ENCODE measurements at places on chromosomes 7 and 10.

DNA sequence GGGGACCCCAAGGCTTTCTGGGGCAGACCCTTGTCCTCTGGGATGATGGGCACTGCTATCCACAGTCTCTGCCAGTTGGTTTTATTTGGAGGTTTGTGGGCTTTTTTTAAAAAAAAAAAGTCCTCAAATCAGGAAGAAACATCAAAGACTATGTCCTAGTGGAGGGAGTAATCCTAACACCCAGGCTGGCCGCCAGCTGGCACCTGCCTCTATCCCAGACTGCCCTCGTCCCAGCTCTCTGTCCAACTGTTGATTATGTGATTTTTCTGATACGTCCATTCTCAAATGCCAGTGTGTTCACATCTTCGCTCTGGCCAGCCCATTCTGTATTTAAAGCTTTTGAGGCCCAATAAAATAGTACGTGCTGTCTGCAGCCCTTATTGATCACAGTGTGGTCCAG is 61.0 kb upstream of the LRRC4 start:
- DNase-seq, result no peak

DNA sequence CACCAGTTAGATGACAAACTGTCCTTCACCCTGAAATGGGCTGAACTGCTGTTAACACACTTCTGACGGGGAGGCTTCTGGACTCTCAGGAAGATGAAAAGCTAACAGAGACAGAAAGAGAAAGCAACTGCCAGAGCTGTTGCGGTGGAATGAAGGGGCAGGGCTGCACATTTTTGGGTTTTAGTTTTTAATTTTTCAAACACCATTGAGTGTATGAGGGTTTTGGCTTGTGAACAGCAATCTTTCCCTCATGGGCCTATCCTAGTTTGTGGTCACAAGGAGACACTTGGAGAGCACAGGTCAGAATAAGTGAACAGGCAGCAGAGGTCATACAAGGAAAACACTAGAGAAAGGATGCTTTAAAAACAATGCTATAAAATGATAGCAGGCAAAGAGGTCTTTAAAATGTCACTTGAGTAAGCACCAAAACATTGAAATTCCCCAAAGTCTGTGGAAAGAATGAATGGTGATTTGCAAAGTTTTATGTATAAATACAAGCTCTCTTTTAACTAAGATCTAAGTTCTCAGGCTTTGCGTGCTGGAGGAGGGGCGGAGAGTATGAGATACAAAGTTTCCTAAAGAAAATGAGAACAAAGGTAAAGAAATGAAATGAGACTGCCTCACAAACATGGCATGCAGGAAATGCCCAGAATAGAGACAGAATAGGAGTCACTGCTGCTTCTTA is 101.4 kb upstream of the GLI3 start:
- no peak for DNase-seq

DNA sequence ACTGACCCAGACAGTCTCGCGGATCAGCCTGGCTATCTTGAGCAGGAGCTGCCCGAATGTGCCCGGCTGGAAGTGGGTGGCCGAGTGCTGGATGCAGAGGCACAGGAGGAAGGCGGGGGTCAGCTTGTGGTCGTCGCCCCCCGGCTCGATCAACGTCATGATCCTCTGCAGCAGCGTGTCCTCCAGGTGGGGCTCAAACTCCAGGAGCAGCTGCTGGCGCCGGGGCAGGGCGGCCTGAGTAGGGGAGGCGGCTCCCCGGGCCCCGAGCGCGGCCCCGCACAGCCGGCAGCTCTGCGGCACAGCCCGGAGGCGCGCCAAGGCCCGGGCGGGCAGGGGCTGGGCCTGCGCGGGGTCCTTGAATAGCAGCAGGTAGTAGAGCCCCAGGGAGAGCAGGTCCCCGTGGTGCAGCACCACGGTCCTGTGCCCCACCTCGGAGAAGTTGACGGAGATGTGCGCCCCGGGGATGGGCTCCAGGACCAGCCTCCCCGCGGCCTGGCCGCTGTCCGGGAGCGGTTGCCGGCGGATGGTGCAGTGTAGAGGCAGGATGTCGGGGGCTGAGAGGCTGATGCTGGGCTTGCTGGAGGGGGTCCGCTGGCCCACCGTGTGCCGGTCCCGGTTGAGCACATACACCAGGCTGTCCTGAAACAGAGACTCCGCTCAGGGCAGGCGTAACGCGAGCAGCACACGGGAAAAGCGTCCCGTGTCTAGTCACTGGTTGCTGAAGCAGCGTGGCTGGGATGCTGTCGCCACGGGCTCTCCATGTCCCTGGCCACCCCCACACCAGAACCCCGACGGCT is 27.0 kb downstream of the PAPOLB start:
- DNase-seq, result no peak

- DNase-seq, result no peak
Measured at GRCh38 chr7:132643302-132643701, 67.0 kb upstream of the PLXNA4 start.

- DNase-seq, result no peak
Measured at GRCh38 chr7:7512861-7513597, 22.6 kb downstream of the COL28A1 start.

DNA sequence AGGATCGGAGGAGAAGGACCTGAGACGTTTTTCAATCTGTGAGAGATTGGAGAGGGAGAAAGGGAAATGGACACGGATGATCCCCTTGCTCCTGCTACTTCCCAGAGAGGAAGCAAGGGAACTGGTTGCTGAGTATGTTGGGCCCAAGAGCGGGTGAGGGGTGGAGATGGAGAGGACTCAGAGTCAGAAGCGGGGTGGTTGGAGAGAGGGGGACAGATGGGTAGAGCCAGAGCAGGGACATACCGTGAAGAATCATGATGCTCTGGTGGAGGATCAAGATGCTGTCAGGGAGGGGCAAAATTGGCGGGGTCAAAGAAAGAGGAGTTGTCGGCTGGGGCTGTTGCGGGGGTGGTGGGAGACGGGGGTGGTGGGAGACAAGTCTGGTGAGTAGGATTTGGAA is 2.4 kb upstream of the CHST3 start:
- no peak for DNase-seq

DNA sequence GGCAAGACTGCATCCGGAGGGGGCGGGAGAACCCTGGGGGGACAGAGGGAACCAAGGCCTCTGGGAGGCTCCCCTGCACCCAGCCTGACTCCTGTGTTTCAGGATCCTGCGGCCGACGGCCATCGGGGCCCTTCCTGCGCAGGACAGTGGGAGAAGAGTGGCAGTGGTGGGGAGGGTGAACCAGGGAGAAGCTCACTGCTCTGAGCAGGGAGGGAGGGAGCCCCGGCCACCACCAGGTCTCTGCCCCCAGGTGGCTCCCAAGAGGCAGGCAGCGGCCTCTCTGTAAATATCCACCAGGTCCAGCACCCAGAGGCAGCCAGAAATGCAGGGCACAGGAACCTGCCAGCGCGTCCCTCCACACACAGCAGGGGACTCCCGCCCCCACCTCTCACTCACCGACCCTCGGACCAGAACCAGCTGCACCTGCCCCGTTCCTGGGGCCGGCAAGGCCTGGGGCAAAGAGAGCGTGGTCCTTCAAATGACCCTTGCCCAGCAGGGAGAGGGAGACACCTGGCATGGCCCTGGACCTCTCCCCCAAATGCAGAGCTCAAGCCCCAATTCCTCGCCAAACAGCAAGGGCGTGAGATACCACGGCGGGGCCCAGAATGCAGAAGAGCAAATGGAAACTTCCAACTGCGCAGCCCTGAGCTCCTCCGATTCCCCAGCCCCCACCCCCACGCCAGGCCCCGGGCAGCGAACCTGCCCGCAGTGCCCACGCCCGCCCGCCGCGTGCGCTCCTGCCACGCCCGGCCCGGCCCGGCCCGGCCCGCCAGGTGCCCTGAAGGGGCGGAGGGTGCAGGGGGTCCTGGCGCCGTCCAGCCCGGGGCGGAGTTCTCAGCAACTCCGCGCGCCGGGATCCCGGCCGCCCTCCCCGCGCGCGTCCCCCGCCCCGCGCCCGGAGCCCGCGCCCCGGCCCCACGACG is 805 bp downstream of the RASGEF1A start:
- DNase-seq, result no peak

DNA sequence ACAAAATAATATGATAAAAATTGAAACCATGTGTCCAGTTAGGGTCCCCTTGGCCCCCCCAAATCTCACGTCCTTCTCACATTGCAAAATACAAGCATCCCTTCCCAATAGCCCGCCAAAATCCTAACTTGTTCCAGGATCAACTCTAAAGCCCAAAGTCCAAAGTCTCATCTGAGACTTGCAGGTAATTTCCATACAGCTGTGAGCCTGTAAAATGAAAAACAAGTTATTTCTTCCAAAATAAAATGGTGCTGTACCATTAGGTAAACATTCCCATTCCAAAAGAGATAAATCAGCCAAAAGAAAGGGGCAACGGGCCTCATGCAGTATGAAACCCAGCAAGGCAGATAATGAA is 51.0 kb upstream of the COBL start:
- no peak for DNase-seq

- DNase-seq, result peak; percentile 7
Measured at GRCh38 chr7:102451371-102452054, 13.2 kb downstream of the ALKBH4 start.

DNA sequence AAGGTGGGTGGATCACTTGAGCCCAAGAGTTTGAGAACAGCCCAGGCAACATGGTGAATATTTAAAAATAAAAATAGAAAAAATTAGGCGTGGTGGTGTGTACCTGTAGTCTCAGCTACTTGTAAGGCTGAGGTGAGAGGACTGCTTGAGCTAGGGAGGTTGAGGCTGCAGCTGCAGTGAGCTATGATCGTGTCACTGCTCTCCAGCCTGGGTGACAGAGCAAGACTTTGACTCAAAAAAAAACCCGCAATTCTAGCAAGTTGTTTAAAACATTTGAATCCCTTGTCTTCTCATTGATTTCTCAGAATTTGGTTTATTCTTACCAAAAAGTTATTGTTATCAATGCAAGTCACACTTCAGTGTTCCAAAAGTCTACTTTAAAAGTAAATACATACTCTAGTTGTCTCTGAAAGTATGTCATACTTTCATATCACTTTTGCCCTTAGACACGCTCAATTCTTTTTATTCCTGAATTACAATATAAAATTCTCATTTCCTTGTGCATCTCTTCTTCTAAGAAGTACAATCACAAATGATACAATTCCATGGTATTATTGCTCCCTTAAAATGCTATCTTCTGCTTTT is 6.3 kb downstream of the EPC1 start:
- DNase-seq, result no peak

- no peak for DNase-seq
Measured at GRCh38 chr10:118161461-118162246, 114.9 kb upstream of the RAB11FIP2 start.

GRCh38 chr10:111725050-111725449 is 458.5 kb downstream of the GPAM start:
- no peak for DNase-seq

- no peak for DNase-seq
Measured at GRCh38 chr7:20021831-20022230, 195.4 kb downstream of the MACC1 start.

DNA sequence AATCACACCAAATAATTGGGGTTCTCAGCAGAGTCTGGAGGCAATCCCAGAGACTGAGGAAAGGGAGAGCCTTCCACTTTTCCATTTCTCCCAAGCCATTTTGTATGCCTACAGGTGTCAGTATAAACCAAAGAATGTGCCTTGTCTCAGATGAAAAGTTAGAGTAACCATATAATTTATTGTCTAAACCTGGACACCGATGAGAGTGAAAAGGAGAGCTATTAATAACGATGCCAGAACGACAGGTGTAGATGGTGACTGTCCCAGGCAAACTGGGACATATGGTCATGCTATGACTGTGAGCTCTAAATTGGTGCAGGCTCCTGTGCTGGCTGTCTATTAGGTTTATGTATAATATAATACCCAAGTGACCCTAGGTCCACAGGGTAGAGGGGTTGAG is 219.6 kb downstream of the ARHGAP12 start:
- DNase-seq, result no peak

- no peak for DNase-seq
Measured at GRCh38 chr7:112014347-112014746, 191.9 kb downstream of the DOCK4 start.

DNA sequence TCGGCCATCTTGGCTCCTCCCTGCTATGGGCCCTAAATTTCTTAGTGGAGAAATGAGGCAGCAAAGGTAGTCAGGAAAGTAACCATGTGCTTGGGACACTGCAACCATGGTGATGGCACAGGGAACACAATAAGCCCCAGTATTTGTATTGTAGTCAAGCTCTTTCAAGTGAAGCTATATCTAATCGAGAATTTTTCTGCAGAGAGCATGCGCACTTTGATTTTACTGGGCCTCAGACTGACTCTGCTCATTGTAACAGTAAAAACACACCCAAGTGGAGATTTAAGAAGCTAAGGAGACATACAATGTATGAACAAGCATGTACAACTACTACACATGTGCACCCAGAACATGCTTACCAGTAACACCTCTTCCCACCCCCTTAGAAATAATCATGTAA is 67.3 kb upstream of the TMEM229A start:
- DNase-seq, result no peak

GRCh38 chr10:62183857-62184795 is 84.5 kb downstream of the RTKN2 start:
- DNase-seq, result peak; percentile 43

DNA sequence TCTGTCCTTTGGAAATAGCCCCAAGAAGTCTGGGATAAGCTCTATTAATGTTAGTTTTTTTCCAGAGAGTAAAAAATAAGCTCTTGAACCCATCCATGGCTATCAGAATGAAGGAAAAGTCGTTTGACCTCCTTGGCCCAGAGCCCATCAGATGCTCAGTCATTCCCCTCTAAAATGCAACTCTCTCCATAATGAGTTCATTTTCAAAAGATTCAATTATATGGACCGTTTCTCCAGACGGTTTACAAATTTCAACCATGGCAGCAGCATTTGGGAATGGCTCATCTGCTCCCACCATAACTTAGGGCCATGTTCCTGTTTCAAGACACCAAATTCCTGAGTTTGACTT is 220.0 kb downstream of the PTPRN2 start:
- no peak for DNase-seq

DNA sequence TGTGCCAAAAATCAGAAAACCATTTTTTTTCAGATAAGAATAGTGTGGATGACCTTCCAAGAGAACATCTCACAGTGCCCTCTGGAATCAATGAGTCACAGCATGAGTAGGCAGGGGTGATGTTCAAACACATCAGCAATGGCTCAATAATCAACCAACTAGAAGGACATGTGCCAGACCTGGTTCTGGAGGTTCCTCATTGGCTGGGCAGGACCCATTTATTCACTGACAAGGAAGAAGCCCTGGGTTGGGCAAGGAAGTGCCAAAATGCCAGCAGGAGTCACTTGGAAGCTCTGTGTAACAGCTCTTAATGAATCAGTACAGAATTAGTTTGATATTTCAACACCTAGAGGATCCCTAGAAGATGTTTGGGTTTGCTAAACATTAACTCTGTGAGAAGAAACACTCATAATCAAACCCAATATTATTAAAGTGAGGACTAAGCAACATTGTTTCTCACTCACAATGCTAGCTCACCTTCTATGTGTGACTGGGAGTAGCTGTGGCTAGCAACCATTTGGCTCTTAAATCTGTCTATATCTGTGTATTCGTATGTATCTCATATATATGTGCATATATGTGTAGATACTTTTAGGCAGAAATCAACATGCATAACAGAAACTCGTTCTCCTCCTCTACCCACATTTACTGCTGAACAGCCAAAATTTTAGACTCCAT is 72.3 kb upstream of the APBB1IP start:
- no peak for DNase-seq

Measured in NCI-H774 (cell line).